ENCODE measurements at places on chromosomes 4 and X. TPM values are rescaled to one million over a fixed set of nuclear protein-coding genes. Genes with fewer than 3 reads are reported as not detected.

The NAP1L5 gene
- total RNA-seq: 6.5 TPM

The DMD gene
- 45.5 TPM for total RNA-seq

The FAM149A gene
- 10.1 TPM for total RNA-seq

The FRMD7 gene
- not detected for total RNA-seq

The HTN1 gene
- total RNA-seq: not detected

The TMEM47 gene
- total RNA-seq: 24.5 TPM

The H2BW2 gene
- total RNA-seq: not detected

The FAM200B gene
- 32.9 TPM for total RNA-seq

The TNIP3 gene
- total RNA-seq: 0.16 TPM

The COX7B gene
- 225 TPM for total RNA-seq

The SORCS2 gene
- total RNA-seq: 1.9 TPM

The C4orf51 gene
- total RNA-seq: not detected

The ART3 gene
- total RNA-seq: not detected

The CXCL6 gene
- 0.45 TPM for total RNA-seq

The PCDH19 gene
- total RNA-seq: 5.2 TPM

The ASMT gene
- not detected for total RNA-seq

The GSPT2 gene
- 7.3 TPM for total RNA-seq

The PLAC8 gene
- total RNA-seq: 9.5 TPM

The TKTL1 gene
- total RNA-seq: 0.80 TPM

The UGT2B15 gene
- not detected for total RNA-seq

The P2RY4 gene
- 0.42 TPM for total RNA-seq

The TEX13C gene
- not detected for total RNA-seq

The PCDH11X gene
- total RNA-seq: not detected

The RASL11B gene
- 0.77 TPM for total RNA-seq

The CLGN gene
- total RNA-seq: not detected

The COL4A6 gene
- total RNA-seq: 0.16 TPM

The ITGB1BP2 gene
- 0.84 TPM for total RNA-seq

The TXK gene
- 1.6 TPM for total RNA-seq

The ATP1B4 gene
- not detected for total RNA-seq

The XAGE1B gene
- total RNA-seq: not detected

The TMPRSS11A gene
- not detected for total RNA-seq

The PLCXD1 gene
- total RNA-seq: 18.1 TPM

The MAGEB17 gene
- total RNA-seq: not detected

The LGI2 gene
- 6.1 TPM for total RNA-seq

The FAM9C gene
- not detected for total RNA-seq

The NSUN7 gene
- total RNA-seq: 1.7 TPM

The PPM1K gene
- total RNA-seq: 10.4 TPM

The CFI gene
- 21.9 TPM for total RNA-seq

The RNF150 gene
- total RNA-seq: 17.4 TPM

The ASB12 gene
- total RNA-seq: not detected

The ANTXR2 gene
- 197 TPM for total RNA-seq

The MAGIX gene
- 1.6 TPM for total RNA-seq

The PHEX gene
- total RNA-seq: 0.45 TPM

The HS6ST2 gene
- 0.19 TPM for total RNA-seq

The HTR2C gene
- total RNA-seq: not detected

The DDX60 gene
- total RNA-seq: 12.5 TPM

The EXOC1L gene
- total RNA-seq: not detected

The PCDH7 gene
- total RNA-seq: 0.93 TPM

The RASSF6 gene
- not detected for total RNA-seq

The YTHDC1 gene
- total RNA-seq: 61.7 TPM

The NPNT gene
- total RNA-seq: 6.9 TPM

The GAGE12H gene
- not detected for total RNA-seq

The EVC gene
- total RNA-seq: 16.6 TPM

The PPP3CA gene
- 50.2 TPM for total RNA-seq
